Stimulated activated CD4-positive, alpha-beta T cell treated with anti-CD3 and anti-CD28 coated beads, Interleukin-1b, Interleukin-23, amount 100 ng/mL, for 24 hours (primary cell): ENCODE measurements at places on chromosomes 16 and 17.

GRCh38 chr17:14359163-14360020 is 58.5 kb downstream of the HS3ST3B1 start:
- no peak for DNase-seq

DNA sequence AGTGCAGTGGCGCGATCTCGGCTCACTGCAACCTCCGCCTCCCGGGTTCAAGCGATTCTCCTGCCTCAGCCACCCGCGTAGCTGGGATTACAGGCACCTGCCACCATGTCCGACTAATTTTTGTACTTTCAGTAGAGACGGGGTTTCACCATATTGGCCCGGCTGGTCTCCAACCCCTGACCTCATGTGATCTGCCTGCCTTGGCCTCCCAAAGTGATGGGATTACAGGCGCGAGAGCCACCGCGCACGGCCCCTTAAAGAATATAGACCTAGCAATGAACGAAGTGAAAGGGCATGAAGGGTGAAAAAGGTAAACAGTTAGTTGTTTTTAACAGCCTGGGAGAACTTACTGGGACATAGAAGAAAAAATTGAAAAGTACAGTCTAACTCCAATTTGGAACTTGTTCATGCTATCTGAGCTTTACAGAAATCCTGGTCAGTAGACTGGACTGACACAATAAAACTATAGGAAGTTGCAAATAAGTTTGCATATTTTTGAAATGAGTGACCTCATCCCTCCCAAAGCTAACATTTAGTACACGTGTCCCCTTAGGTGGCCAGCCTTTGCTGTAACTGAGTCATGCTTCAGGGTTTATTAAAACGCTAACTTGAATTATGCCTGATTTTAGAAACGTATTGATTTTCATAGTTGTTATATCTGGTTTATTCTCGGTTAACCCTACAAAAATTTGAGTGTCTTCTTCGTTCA is 1.8 kb downstream of the COG1 start:
- no peak for DNase-seq

DNA sequence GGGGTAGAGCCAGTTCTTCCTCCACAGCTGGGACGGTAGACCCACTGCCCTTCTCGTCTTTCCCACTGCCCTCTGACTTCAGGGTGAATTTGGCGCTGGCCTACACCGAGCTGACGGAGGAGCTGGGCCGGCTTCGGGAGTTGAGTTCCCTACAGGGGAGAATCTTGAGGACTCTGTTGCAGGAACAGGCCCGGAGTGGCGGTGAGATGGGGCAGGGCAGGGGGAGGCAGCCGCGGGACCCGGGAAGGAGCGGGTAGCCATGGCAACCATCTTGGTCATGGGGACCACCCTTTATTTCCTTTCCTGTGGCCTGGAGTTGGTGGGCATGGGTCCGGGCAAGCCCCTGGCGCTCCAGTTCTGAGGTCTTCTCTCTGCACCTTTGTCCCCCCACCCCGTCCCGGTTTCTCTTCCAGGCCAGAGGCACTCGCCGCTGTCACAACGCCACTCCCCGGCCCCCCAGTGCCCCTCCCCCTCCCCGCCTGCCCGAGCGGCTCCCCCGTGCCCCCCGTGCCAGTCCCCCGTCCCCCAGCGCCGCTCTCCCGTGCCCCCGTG is 14.4 kb downstream of the TBKBP1 start:
- DNase-seq = no peak

DNA sequence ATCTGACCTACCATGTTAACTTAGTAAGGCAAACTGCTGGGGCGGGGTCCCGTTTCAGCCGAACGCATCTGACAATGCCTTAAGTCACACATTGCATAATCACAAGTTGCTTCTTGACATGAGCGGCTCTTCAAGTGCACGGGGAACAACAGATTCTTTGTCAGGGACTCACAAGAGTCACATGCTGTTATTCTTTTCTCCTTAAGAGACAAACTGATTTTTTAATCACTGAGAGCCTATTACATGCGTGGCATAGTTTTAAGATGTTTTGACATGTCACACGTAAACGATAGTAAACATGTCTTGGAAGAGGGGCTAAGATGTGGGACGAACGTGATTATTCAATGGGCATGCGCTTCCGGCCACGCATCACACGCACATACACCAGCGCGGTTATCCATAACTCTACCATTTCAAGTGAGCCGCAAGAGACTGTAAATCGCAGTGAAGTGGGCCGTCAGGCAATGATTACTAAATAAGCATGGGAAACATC is 63.4 kb downstream of the ADCY9 start:
- DNase-seq = no peak

DNA sequence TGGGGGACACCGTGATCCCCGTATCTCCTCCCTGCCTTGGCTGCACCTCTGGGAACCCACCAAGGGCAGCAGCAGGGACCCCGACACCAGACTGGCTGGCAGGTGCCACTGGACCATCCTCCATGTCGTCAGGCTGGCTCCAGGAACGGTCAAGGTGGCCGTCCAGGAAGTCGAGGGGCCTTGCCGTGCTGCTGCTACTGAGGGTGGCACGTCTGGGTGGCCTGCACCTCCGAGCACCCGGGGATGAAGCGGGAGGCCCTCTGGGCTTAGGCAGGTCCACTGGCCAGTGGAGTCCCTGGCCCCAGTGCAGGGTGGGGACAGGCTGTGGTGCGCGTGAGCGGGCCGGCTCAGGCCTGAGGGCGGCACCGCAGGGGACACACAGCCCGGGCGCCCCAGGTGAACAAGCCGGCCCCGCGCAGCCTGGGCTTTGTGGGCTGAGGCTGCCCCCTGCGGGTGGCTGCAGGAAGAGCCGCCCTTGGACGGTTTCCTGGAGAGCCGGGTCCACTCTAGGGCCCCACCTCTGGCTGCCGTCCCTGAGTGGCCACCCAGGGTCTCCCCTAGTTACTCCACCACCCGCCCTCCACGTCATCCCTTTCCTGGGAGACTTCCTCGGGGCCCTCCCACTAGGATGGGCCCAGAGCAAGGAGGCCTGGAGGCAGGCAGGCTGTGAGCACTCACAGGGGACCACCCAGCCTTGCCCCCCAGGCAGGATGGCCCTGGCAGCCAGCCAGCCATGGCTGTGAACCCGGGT is 42.8 kb upstream of the ZC3H18 start:
- DNase-seq = peak; percentile 43

GRCh38 chr17:38424297-38424972 is 3.8 kb upstream of the ARHGAP23 start:
- DNase-seq = no peak

GRCh38 chr17:41737680-41738023 is 3.2 kb upstream of the HAP1 start:
- DNase-seq = no peak

- DNase-seq = no peak
Observed at GRCh38 chr16:10387188-10387617, 1.3 kb downstream of the ATF7IP2 start.

DNA sequence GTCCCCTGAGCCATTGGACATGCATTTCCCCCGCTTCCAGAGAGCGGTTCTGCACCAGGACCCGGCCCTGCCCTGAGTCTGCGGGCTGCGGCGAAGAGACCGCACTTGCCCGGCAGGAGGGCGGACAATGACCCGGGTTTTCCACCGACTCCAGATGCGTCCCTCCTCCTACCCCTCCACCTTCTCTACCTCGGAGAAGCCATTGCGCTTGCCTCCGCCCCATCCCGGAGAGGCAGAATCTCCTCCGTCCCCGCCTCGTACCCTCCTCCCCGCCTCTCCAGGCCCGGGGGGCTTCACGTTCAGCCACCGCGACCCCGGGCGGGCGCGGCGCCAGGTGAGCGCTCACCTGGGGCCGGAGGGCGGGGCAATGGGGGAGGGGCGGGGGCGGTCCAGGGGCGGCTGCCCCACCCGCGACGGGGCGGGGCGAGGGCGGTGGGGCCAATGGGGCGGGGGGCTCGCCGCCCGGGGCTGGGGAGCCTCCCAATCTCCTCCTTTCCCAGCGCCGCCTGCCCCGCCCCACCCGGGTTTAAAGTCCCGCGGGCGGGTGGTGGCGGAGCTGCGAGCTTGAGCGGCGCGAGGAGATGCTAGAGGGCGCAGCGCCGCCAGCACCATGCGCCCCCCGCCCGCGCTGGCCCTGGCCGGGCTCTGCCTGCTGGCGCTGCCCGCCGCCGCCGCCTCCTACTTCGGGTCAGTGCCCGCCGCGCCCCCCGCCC is at the start of gene WNT9B:
Gene WNT9B (plus strand): TSS at position 555 of the 713 bp plus-strand sequence. CDS start 56 bp downstream, at position 611.
- DNase-seq = no peak

- no peak for DNase-seq
Observed at GRCh38 chr16:81061871-81062608, 15.0 kb downstream of the C16orf46 start.

DNA sequence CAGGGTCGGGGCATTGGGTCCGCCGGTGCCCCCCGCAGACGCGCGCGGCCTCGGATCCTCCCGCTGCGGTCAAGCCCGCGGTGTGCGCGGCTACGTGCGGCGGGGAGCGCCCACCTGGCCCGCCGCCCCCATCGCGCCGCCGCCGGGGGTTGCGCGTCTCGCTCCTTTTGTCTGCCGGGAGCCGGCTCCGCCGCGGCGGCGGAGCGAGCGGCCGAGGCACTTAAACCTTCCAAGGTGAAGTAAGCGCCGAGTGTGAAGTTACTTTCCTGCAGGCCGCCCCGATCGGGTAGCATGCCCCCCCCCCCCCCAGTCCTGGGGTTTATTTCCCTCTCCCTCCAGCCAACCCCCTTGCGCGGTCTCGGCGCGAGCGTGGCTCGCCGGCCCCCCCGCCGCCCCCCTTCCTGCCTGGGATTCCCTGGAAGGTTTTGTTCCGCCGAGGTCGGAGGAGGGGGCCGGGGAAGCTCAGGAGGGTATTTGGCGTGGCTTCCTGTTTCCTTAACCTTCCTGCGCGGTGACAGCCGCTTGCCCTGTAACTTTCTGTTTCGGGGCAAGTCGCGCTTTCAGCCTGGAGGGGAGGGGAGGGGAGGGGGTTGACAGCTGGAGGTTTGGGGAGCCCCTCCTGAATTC is 56.6 kb upstream of the GSE1 start:
- DNase-seq = peak; percentile 55

DNA sequence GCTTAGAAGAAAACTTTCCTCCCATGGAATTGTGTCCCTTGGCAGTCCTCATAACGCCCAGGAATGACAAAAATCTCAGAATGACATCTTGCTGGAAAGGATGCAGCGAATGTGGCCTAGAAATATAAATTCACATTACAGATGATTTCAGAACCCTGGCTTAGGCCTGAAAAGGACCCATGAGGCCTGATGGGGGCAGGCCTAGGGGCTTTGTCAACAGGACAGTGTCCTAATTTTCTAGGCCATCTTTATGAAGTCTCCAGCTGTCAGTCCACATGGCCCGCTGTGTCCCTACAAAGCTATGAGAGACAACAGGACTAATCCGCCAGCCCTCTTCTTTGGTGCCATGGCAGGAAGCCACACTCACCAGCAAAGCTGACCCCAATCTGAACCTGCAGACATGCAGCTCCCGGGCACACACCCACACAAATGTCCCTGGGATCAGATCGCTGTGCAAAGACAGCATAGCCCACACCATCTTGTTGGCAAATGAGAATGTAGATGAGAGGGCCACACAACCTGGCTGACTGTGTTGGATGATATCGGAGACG is 40.4 kb upstream of the DNAH17 start:
- no peak for DNase-seq

GRCh38 chr17:8341456-8341855 is 1.8 kb downstream of the ODF4 start:
- no peak for DNase-seq

- no peak for DNase-seq
Observed at GRCh38 chr16:3577302-3577752, at the start of gene NLRC3. NLRC3 (minus strand) TSS chr16:3577403; CDS start chr16:3565036, 12,367 bp downstream.

DNA sequence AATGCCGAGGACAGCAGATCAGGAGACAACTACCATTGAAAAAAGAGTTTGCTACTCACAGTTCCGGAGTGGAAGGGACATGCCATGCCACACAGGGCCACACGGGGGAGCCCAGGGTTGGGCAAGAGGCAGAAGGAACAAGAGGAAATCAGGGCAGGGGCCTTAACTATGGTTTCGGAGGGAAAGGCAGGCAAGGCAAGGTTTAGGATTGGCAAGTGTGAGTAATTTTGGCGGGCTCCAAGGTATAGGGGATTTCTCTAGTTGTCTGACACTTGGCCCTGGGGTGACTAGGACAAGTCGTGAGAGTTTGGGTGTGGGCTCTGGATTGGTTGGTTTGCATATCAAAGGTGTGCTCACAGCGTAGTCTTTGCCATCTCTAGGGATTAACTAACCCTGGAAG is 27.0 kb upstream of the NTN1 start:
- DNase-seq = peak; percentile 56

DNA sequence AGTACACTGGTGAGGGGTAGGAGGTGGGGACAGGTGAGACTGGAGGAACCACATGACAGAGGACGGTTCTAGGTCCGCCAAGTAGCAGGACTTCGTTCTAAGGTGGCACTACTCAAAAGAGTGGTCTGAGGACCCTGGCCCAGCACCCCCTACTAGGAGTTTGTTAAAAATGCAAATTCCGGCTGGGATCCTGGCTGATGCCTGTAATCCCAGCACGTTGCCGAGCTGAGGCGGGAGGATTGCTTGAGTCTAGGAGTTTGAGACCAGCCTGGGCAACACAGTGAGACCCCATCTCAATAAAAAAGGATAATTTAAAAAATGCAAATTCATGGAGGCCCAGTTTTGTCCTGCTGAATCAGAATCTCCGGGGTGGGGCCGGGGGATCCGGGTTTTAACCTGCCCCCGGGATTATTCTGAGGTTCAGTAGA is 59.1 kb downstream of the WSB1 start:
- no peak for DNase-seq

GRCh38 chr17:32593003-32593402 is 106.2 kb downstream of the CDK5R1 start:
- no peak for DNase-seq

DNA sequence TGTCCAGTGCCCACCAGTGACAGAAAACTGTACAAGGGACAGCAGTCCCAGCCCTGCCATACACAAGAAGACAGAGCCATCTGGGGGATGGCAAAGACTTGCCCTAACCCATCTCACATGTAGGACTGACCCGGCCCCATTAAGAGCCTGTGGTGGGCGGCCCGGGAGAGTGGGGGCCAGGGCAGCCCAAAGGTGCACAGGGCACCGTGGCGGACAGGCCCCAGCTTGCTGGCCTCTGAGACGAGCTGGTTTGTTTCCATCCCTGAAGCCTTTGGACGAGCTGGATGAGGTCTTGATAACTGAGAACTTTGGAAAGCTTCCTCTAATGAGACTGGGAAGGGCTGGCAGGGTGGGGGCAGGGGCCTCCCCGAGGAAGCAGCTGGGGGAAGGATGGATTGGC is 11.0 kb upstream of the RCVRN start:
- DNase-seq = no peak

- DNase-seq = no peak
Observed at GRCh38 chr17:49061524-49061943, 64.3 kb downstream of the IGF2BP1 start.

DNA sequence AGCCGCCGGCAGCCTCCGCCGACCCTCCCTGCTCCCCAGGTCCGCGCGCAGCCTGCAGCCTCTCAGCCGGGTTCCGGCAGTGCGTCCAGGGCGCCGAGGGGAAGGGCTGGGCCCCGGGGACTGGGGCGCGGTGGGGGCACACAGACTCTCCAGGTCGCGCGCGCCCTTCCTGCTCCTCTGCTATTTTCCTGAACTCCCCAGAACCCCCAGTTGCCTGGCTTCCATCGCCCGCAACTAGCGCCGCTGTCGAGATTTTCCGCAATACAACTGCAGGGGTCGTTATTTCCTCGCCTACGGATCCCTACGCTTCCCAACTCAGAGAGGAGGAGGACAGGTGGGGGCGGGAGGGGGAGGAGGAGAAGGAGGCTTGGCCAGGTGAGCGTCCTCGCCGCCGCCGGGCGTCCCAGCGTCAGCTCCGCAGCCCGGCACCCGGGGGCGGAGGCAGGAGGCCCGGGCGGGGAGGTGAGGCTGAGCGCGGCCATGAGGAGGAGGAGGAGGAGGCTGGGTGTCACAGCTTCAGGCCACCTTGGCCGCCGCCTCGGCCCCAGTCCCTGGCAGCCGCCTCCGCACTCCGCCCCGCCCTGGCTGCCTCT is at the start of gene CA10:
Gene CA10 (minus strand): TSS at position 265 of the 593 bp plus-strand sequence.
- no peak for DNase-seq
